ENCODE measurements at places on chromosomes 12 and 14. TPM values are rescaled to one million over a fixed set of nuclear protein-coding genes. Genes with fewer than 3 reads are reported as not detected.

The SOX5 gene
- 54.2 TPM for total RNA-seq

The KRT71 gene
- not detected for total RNA-seq

The TAS2R30 gene
- 6.9 TPM for total RNA-seq

The FGF23 gene
- not detected for total RNA-seq

The KLRC3 gene
- not detected for total RNA-seq

The PDZRN4 gene
- 6.8 TPM for total RNA-seq

The RHOJ gene
- 31.3 TPM for total RNA-seq

The MSI1 gene
- 1.3 TPM for total RNA-seq

The SMCO3 gene
- total RNA-seq, result 1.0 TPM

Measured in aorta (tissue), 5 donors.